ENCODE measurements at places on chromosomes 1 and 21.

- DNase-seq: no peak
Observed at GRCh38 chr1:204574865-204575163, 58.6 kb downstream of the MDM4 start.

DNA sequence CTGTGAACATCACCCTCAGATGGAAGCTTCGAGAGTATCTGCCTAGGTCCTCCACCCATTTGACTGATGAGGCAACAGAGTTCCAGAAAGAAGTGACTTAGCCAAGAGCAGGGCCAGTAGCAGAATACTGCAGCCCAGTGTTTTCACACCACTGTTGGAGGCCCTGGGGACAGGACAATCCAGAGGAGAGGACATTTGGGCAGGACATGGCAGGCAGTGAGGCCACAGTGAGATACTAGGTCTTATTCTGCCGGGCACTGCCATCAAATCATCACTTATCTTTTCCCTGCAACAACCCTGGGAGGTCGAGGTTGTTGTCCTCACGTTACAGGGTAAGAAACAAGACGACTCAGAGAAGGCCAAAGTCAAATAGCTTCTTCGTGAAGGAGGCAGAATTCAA lies 5.5 kb upstream of the FOXO6 start:
- DNase-seq: no peak

DNA sequence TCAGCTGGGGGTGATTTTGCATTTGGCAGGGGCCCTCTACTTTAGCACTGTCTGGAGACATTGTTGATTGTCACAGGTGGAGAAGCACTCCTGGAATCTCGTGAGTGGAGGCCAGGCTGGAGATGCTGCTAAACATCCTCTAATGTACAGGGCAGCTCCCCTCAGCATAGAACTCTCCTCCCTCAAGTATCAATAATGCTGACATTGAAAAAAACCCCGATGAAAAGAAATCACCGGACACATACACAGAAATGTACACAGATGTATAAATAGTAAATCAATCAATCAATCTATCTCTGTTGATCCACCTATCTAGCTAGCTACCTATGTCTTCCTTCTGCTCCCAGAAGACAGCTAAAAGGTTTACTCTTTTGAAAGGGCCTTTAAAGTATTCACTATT lies 89.4 kb upstream of the KCNJ15 start:
- no peak for DNase-seq

- DNase-seq: no peak
Observed at GRCh38 chr1:154474802-154475201, 27.2 kb upstream of the TDRD10 start.

- DNase-seq: no peak
Observed at GRCh38 chr1:236397173-236397759, 3.2 kb downstream of the EDARADD start.

DNA sequence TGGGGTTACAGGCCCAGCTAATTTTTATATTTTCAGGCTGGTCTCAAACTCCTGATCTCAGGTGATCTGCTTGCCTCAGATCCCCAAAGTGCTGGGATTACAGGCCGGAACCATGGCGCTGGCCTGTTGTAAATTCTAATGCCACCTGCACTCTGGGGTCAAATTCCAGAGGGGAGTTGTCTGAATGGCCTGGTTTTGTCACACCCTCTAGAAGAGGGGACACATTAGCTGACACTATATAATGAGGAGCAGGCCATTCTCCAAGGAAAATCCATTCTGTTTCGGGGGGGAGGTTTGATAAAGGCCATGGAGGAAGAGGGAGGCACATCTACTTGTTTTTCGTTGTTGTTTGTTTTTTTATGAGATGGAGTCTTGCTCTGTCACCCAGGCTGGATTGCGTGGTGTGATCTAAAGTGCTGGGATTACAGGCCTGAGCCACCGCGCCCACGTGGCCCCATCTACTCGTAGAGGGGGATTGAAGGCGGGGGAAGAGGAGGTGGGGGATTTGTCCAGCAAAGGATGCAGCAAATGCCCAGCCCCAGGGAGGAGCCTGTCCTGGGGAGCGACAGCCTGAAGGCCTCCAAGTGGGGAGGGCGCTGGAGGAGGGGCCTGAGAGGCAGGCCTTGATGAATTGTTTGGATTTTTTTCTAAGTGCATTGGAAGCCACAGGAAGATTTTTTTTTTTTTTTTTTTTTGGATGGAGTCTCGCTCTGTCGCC lies 78.4 kb upstream of the SLC45A1 start:
- no peak for DNase-seq

- DNase-seq: no peak
Observed at GRCh38 chr1:11523261-11523660, 44.3 kb downstream of the DISP3 start.

GRCh38 chr21:37159053-37159776 lies 86.2 kb downstream of the TTC3 start:
- no peak for DNase-seq

DNA sequence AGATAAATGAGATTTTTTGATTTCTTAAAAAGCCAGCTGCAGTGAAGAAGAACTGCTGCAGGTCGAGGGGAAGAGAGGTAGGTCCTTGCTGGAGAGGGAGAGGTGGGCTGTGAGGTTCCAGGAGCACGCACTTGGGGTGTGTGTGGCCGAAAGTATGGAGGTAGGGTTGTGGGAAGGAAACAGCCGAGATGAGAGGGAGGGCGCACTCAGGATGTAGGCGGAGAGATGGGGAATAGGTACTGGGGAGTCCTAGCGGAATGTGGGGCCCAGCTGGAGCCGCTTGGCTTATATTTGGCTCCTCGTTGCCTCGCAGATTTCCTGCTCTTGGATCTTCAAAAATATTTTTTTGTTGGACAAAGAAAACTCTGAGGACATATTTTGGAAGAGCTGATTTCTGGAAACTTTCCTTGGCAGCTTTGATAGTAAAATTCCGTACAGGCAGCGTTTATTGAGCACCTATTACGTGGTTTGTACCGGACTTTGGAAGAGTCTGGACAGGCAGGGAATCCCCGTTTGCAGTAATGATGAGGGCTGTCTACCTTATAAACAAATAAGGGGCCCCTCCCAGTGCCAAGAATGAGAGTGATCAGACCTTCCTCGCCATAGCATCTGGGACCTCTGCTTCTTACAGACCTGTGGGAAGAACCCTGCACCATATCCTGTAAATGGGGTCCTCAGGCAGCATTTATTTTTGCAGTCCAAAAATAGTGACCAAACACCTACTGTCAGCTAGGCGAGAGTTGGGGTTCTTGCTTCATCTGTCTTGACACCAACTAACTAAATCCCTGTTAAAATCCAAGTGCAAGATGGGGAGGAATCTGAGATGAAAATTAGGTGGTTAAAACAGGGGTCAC lies 1.5 kb downstream of the LRRC8D start:
- DNase-seq: no peak

GRCh38 chr1:117689997-117690625 lies 84.3 kb downstream of the TENT5C start:
- no peak for DNase-seq

- no peak for DNase-seq
Observed at GRCh38 chr1:54081306-54082270, 28.2 kb downstream of the TCEANC2 start.

- DNase-seq: no peak
Observed at GRCh38 chr1:42433369-42433768, 22.5 kb downstream of the ZMYND12 start.

Data from glomerular endothelial cell (primary cell).